ENCODE measurements at places on chromosomes 3 and 15.

- DNase-seq = no peak
Observed at GRCh38 chr15:21267226-21267625, 173.1 kb downstream of the POTEB3 start.

- DNase-seq = no peak
Observed at GRCh38 chr3:196227629-196228493, 11.5 kb downstream of the SLC51A start.

DNA sequence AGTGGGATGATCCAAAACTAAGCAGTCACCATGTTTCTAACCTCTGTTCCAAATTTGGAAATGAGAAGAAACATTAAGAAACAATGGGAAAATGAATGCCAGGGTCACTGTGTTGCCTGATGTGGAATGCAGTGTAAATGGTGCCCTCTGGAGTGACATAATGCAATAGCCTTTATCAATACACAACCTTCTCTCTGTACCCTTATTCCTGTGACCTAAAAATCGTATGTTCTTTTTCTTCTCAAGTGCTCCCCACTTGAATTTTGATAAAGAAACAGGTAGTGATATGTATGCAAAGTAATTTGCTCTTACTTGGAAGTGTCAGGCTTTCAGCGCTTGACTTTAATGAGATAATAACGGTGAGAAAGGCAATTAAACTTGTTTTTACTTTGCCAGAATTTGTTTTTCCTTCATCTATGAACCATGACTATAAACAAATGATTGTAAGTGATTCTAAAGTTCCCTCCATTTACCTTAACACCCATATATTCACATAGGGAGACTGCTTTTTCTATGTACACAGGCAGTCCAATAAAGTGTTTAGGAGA is 145.8 kb upstream of the THRB start:
- no peak for DNase-seq

- no peak for DNase-seq
Observed at GRCh38 chr3:107172411-107172810, 204.8 kb upstream of the CCDC54 start.

GRCh38 chr3:183287301-183287971 is 34.4 kb downstream of the B3GNT5 start:
- no peak for DNase-seq
